IPS-NIHi11 (cell line): ENCODE measurements at places on chromosomes 13 and 19.

DNA sequence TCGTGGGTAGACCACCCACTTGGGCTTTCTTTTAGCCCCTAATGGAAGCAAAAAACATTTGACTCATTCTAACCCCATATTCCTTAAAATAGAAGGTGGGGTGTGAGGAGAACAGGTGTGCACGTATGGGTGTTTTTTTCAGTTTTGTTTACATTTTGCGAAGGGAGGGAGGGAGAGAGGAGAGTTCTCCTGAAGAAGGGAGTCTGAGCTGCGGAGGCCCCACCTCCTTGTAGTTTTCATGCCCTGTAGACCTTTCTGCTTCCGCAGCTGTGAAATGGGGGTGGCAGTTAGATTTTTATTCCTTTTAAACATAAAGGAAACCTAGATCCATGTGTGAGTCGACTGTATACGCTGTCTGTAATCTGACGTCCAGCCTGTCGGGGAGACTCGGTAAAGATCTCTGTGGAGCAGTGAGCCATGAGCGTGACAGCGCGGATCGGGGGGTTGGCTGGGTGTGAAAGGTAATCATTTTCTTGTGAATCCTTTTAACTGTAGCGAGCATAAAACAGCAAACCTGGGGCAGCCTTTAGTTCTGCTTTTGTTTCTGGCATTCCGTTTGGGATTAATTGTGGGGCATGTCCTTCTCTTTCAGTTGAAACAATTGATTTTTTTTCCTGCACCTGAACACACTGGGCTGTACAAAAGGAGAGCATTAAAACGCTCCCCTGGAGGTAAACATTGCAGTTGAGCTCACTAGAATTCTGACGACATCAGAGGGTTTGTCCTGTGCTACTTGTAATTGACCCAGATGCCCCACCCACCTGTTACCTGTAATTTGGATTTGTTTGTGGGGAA, 2.3 kb downstream of the UPF1 start:
- DNase-seq = no peak

GRCh38 chr13:24742294-24742693, 21.7 kb upstream of the RNF17 start:
- peak; percentile 52 for DNase-seq

GRCh38 chr13:56615572-56615971, 525.1 kb upstream of the PRR20A start:
- DNase-seq = no peak

DNA sequence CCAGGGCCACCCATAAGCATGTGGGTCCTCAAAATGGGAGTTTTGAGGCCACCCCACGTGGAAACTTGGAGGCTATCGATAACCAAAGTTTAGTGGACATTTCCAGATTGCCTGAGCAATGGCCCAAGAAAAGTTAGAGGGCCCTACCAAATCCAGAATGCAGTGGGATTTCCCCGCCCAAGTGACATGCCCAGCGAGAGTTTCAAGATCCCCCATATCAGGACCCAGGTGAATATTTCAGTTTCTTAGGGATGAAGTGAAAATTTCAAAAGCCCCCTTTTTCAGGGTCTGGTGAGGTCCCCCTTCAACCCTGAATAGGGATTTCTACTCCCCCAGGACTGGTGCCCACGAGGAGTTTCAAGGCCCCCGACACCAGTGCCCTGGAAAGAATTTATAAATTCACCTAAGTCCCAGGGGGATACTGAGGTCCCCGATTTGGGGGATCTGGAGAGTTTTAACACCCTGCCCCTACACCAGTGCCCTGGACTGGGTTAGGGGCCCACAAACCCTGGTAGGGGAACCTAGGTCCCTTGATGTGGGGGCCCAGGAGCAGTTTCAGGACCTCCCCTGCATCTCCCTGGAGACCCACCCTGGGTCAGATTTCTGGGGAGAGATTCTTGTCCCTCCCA, 695 bp downstream of the BST2 start:
- DNase-seq = no peak

DNA sequence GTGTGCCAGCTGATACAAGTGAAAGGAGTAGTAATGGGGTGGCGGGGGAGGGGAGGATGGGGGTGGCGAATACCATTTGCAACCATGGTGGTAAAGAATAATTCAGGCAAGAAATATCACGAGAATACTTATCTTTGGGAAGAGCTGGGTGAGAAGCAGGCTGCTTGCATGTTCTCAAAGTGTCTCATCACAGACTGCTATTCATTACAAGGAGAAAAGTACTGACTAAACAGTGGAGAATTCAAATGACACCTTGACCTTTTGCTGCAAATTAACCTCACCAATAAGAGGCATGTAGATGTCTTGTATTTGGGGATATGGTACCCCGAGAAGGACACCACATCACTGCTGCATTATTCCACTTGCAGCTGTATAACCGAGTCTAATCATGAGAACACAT, 585.7 kb upstream of the GPC6 start:
- no peak for DNase-seq

DNA sequence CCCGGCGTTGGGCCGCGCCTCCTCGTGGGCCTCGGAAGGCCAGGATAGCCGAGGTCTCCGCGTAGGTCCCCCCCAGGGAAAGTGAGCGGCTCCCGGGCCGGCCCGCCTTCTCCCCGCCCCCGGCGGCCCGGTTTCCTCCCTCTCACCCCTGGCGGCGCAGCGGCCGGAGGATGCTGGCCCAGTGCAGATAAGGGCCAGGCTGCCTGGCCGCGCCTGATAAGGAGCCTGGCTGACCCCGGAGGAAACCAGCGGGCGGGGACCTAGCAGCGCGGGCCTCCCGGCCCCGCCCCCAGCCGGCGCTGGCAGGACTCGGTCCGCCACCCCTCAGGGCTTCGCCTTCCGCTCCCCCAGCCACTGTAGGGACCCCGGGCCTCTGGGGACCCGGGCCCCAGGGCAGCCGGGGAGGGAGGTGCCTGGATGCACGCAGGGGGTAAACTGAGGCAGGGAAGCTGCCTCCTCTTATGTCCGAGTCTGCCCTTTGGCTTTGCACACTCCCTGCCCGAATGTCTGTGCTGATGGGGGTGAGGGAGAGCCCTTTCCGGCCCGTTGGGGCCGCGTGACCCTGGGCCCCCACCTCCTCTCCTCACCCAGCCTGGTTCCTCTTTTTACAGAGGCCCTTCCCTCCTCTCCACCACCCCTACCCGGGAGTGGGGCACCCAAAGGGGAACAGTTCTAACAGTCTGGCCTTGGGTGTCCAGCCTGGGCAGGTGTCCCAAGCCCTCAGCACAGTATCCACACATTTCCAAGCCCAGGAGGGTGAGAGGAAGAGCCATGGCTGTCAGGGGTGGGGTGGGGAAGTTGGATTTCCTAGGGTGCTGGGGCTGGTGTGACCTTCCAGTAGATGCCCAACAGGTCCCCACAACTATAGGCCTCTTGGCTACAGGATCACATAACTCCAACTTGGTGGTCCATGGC, at the start of gene LYL1:
Gene LYL1 (minus strand): TSS at position 193 of the 915 bp plus-strand sequence. CDS start 1,687 bp downstream, outside the sequence.
- DNase-seq = peak; percentile 77

GRCh38 chr13:27133889-27134288, 37.7 kb downstream of the USP12 start:
- DNase-seq = no peak

GRCh38 chr13:79541426-79542049, 60.6 kb downstream of the NDFIP2 start:
- peak; percentile 25 for DNase-seq

DNA sequence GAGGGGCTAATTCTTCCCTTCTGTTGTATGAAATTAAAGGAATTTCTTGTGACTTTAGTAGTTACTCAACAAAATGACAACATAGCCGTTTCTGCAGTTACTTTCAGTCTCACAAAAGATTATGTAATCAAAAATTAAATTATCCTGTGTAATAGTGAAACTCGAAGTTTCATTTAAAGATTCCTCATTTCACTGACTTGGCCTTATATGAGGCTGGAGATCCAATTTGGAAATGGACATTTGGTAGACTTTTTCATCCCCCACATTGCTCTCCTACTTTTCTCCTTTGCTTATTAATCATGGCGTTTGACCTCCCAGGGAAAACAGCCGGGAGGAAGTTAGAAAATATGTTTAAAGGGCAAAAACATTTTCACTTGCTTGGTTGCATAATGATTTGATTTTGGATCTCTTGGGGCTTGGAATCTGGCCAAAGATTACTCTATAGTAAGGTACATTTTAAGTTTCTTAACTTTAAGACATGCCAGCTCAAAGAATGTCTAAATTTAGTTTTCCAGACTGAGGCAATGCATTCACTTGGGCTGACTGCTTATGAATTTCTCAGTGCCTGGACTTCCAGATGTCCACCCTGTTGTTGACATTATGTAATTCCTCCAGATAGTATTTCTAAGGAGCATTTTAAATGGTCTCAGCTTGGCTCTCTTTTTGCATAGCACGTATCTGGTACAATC, 1364.9 kb upstream of the MIR17HG start:
- DNase-seq = no peak

DNA sequence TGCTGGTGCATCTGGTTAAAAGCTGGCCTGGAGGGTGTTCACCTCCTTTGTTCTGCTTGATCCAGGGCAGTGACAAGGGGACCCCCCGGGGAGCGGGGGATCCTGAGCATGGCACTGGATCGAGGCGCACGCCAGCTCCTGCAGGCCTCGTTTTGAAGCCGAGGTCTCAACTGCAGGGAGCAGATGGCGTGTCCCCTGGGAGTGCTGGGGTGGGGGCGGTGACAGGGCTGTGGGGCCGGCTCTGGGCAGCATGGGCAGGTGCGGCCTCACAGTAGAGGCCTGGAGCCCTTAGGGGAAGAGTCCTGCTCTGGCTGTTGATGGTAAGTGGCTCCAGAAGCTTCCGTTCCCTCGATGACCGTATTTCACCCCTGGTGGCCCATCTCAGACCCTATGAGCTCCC, 51.8 kb downstream of the CRTC1 start:
- DNase-seq = no peak

DNA sequence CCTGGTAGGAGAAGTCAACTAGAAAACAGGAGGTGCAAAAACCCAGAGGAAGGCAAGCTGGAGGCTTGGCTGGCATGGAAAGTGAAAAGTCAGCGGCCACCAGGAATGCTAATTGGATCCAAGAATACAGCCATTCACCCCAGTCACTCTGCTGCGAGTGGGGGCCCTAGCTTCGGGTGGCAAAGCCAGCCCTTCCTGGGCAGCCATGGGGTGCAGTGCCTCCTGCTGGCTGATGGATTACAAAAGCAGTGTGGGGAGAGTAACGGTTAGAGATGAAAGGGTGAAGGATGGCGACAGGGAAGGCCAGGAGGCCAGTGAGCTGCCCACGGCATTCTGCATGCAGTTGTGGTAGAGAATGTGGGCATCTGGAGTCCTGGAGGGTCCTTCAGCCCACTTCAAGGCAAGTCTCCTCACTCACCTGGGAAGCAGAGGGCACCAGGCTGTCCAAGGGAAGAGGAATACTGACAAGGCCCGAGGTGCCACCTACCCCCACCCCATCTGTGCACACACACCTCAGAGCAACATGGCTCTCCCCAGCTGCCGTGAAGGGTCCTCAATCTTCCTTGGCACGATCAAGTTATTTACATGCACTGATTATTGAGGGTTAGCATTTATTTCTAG, 20.3 kb upstream of the EPHX3 start:
- DNase-seq = peak; percentile 61

DNA sequence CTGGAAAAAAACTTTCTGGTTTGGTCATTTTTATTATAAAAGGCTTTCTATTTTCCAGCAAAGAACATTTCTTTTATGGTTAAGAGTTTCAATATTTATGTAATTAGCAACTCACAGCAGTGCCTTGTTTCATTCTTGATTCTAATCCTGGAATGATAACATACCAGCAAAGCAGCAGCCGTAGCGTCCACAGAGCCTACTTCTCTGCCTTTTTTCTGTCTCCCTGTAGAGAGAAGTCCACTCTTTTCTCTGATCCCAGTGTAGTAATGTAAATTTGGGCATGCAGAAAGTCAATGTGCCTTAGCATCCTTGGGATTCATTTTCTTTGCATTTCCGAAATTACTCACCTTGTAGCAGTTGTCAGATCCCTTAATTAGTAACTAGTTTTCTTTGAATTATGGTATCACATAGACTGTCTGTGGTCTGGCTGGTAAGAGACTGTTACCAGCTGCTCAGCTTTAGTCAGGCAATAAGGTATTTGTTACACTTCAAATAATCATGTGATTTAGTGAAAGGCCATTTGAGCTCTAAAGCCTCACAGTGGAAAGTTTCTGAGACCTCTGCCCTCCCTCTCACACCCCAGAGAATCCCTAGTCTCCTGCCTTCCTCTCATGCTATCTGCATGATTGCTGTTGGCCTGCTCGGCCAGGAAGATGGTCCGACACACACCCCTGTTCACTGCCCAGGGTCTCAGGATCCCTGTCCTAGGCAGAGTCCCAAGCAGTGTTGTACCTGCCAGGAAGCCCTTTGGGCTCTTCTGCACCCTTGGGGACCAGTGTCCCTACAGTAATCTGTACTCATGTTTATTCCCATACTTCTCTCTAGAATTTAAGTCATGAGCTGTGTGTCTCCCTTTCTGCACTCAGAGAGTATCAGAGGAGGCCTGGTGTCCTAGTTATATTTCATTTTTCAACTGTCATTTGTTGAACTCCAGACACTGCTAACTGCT, 86.3 kb downstream of the LRCH1 start:
- no peak for DNase-seq

- no peak for DNase-seq
Measured at GRCh38 chr19:35409191-35409590, 38.3 kb downstream of the GPR42 start.
